ENCODE measurements at places on chromosomes 1 and 21. TPM values are rescaled to one million over a fixed set of nuclear protein-coding genes. Genes with fewer than 3 reads are reported as not detected.

GRCh38 chr1:206685769-206686477 is 1.2 kb downstream of the MAPKAPK2 start:
- DNase-seq, result peak; percentile 60

GRCh38 chr1:30242168-30242567 is 481.2 kb downstream of the MATN1 start:
- DNase-seq, result no peak

MFN2 gene
- 78.2 TPM for total RNA-seq

ALX3 gene
- total RNA-seq, result not detected

LCE1D gene
- not detected for total RNA-seq

DNA sequence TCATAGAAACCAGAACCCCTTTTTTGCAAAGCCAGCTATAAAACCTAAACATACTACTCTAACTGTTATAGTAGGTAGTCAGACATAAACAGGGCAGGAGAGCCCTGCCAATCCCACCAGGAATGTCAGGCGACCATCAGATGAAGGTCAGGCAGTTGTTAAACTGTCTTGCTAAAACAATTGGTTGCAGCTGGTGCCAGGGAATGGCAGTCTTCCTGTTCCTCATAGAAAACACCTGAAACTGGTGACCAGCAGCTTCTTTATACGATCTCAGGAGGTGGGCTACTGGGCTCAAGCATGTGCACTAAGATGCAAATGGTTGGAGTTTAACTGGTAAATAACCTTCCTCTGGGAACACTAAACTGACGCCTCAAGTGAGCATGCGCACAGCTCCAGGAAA is 224.1 kb downstream of the COL11A1 start:
- no peak for DNase-seq

DNA sequence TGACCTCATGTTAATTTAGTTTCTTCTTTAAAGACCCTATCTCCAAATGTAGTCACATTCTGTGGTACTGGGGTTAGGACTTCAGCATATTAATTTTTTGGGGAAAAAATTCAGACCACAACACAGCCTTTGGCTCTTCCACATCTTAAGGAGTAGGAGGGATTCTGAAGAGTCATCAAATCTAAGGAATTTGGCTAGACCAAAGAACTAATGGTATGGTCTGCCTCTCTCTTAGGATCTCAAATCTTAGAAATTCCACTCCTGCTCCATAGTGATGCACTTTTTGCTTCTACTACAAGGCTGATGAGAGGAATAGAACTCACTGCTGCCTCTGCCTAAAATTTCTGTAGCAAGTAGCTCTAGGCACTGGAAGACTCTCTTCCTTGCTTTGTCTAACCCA is 80.5 kb downstream of the NGF start:
- DNase-seq, result no peak

GRCh38 chr1:107357376-107357775 is 216.5 kb downstream of the NTNG1 start:
- DNase-seq, result no peak

DNA sequence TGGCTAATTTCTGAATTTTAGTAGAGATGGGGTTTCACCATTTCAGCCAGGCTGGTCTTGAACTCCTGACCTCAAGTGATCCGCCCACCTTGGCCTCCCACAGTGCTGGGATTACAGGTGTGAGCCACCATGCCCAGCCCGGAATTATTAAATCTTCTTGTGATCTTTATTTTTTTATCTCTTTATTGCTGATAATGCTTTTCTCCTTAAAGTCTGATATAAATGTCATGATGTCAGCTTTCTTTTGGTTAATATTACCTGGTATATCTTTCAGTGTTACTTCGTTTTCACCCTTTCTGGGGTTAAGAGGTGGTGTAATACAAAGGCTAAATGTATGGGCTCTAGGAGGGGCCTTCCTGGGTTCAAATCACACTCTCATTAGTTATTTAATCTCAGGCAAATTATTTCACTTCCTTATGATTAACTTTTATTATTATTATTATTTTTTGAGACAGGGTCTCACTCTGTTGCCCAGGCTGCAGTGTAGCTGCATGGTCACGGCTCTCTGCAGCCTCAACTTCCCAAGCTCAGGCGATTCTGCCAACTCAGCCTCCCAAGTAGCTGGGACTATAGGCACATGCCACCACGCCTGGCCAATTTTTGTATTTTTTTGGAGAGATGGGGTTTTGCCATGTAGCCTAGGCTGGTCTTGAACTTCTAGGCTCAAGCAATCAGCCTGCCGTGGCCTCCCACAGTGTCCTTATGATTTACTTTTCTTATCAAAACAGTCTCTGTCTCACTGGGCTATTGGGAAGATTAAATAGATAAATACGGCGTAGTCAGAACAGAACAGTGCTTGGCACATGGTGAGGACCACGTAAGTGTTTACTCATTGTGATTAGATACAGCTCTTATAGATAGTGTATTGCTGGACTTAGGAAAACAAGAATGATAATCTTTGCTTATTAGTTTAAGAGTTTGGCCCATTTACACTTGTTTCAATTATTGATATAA is 216.5 kb downstream of the URB2 start:
- DNase-seq, result no peak

CLCA1 gene
- total RNA-seq, result not detected

DNA sequence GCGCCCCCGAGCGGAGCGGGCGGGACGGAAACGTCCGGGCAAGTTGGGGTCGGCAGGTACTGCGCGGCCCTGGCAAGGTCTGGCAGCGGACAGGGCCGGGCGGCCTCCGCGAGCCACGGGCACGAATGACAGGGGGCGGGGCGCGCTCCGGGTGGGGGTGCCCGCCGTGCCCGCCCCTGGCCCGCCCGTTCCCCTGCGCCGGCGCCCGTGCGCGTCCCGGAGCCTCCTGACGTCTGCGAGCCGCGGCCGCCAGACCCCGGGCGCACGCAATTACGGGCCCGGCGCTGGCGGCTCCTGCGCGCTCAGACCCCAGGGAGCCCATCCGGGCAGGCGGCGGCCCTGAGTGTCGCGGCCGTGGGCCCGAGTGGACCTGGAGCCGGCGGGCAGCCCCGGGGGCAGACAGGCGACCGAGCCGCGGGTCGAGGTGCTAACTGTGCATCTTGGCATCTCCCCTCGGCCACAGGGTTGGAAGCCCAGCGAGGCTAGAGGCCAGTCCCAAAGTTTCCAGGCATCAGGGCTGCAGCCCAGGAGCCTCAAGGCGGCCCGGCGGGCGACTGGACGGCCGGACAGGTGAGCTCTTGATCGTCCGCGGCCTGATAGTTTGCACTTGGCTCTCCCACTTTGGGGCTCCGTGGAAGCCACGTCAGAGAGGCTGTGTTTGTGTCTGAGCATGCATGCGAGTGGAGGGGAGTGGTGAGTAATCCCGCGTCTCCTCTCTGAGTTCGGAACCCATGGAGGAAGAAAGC is 918 bp downstream of the MIB2 start:
- no peak for DNase-seq

- DNase-seq, result no peak
Measured at GRCh38 chr1:235127732-235128455, 743 bp downstream of the TOMM20 start.

Data from HT1080 (cell line).